Tibial artery (tissue), 4 donors: ENCODE measurements at places on chromosomes 12 and 14.

DNA sequence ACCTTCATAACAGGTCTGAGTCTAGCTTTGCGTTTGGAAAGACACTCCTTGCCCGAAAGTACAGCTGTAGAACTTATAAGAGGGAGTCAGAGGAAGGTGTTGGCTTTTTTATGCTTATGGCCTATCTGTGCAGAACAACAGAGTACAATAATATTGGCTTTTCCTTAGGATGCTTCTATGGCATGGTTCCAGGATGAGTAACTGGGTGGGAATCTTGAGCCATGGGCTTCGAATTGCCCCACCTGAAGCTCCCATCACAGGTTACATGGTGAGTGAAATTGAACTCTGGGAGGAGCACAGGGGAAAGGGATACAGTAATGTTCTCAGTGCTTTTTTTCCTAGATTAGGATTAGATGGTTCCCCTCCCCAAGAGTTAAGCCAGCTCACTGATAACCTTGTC, 13.0 kb downstream of the PARP2 start:
- DNase-seq, result no peak

DNA sequence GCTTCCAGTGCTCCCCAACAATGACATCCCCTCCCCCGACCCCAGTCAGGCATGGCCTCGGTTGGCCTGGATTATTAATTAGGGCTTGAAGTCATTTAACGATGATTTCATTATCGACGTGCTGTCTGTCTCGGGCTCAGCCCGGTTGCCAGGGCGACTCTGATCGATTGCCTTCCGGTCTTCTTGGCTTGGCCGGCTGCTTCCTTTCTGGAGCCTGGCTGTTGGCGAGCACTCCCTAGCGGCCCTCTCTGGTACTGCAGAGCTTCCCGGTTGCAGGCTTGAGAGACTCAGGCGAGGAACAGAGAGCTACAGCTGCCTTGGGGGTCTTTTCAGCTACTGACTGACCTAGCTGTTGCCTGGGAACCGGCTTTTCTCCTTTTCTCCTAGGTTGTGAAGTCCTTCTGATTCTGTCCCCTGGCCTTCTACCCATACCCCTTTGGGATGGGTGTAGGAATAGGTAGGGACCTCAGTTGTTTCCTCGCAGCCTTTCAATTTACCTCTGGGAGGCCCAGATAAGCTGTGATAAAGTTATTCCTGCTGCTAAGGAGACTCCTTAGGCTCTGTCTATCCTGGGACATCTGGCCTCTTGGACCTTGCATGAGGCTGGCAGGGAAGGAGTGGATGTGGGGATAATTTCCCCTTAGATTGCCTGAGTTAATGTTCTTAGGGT, 5.5 kb upstream of the CISTR start:
- DNase-seq, result peak; percentile 77

DNA sequence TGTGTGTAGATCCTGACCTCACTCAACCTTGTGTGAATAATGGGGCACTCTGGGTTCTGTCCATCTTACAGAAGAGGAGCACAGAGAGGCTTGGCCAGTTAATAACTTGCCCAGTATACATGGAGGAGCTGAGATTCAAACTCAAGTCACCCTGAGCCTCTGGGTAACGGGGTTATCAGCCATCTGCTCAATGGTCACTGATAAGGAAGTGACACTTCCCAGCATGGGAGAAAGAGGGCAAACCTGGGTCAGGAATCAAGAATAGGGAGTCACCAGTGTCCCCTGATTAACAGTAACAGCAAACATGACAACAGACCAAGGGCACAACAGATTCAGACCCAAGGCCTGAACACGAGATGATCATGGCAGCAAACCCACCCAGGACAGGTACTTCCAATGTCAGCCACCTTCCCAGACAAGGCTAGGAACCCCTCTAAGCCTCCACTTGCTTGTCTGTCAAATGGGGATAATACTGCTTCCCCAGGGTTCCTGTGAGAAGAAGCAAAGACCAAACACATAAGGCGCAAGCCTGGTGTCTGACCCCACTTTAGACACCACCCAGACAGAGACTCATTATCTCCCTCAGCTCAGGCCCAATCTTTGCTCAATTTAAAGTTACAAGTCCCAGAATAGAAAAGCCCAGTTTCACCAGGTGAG, 3.6 kb downstream of the CCDC85C start:
- no peak for DNase-seq

DNA sequence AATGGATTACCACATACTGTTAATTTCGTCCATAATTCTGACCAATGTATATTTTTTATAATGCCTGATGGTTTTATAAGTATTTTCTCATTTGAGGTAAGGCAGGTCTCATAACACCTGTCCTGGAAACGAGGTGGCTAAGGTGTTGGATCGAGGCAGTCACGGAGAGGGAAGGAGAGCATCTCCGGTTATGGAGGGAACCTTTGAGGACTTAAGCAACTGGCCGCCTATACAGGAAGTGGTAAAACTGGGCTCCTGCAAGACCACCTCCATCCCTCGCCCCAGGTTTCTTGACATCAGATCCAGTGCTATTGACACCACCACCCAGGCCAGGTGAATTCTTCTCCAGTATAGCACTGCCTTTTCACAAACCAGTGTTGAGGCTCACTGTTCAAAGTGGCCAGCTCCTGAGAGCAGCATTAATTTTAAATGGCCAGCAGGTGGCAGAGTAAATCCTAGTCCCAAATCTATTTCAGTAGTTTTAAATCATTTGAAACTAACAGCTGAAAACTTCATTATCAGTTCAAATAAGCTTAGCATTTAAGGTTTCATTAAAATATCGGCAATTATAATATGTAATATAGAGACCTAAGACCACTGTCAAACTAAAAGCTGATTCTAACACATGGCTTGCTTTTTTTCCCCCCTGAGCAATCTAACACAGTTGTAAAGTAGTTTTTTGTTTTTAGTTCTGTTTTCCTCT, 100.8 kb downstream of the PPM1A start:
- peak; percentile 30 for DNase-seq

- DNase-seq, result no peak
Measured at GRCh38 chr14:91241863-91242262, 2.6 kb downstream of the GPR68 start.

DNA sequence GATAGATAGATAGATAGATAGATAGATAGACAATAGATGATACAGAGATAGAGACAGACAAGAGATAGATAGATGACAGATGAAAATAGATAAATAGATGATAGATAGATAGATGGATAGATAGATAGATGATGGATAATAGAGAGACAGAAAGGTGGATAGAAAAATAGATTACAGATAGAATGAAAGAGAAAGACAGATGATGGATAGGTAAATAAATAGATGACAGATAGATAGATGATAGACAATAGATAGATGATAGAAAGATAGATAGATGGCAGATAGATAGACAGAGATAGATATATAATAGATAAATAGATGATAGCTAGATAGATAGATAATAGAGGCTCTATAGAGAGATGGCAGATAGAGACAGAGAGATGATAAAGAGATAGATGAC, 523.0 kb downstream of the BCL11B start:
- no peak for DNase-seq

DNA sequence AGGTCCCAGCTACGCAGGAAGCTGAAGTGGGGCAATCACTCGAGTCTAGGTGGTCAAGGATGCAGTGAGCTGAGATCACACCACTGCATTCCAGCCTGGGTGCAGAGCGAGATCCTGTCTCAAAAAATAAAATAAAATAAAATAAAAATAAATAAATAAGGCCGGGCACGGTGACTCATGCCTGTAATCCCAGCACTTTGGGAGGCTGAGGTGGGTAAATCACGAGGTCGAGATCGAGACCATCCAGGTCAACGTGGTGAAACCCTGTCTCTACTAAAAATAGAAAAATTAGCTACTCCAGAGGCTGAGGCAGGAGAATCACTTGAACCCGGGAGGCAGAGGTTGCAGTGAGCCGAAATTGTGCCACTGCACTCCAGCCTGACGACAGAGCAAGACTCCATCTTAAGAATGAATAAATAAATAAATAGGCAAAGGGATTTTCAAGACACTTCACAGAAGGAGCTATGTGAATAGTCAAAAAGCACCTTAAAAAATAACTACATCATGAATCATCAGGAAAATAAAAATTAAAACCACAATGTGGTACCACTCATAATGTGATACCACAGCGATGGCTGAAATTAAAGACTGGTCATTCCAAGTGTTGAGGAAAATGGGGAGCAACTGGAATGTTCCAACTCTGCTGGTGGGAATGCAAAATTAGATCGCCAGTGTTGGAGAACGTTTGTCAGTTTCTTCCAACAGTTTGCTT, 92.9 kb upstream of the TBX3 start:
- DNase-seq, result no peak
